MV-4-11 (cell line): ENCODE measurements at places on chromosomes 1 and 21.

- DNase-seq, result no peak
Measured at GRCh38 chr1:113779542-113779941, 20.3 kb upstream of the PHTF1 start.

GRCh38 chr1:71780681-71781080 is 501.7 kb downstream of the NEGR1 start:
- DNase-seq, result peak; percentile 16

GRCh38 chr1:64186138-64186897 is 17.1 kb upstream of the UBE2U start:
- no peak for DNase-seq

DNA sequence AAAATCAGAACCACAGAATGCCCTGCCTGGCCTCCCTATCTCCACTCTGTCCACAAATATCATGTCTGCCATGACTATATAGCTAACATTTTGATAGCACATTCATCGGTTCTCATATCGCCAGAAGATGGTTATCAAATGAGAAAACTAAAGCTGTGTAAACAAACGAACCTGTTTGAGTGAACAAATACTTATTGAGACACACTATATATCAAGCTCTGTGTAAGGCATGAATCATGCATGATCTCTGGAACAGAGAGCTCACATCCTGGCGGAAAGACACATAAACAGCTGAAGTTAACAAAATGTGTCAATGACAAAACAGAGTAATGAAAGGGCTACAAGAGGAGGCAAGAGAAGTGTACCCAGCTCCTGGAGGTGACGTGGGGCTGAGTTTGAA is 13.1 kb downstream of the KCND3 start:
- DNase-seq, result no peak
